ENCODE measurements at places on chromosomes 16 and 17.

DNA sequence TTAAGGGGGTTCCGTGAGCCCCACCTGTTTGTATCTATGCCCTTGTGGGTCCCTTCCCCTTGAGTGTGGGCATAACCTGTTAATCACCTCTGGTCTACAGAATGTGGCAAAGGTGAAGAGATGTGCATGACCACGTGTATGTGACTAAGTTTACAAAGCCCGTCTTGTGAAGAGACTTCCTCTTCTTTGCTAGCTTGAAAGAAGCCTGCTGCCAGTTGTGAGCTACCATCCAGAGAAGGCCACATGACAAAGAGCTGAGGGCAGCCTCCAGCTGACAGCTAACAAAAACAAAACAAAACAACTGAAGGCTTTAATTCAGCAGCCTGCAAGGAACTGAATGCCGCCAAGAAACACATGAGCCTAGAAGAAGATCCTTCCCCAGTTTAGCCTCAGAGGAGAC lies 112.0 kb downstream of the AXIN2 start:
- DNase-seq, result no peak

DNA sequence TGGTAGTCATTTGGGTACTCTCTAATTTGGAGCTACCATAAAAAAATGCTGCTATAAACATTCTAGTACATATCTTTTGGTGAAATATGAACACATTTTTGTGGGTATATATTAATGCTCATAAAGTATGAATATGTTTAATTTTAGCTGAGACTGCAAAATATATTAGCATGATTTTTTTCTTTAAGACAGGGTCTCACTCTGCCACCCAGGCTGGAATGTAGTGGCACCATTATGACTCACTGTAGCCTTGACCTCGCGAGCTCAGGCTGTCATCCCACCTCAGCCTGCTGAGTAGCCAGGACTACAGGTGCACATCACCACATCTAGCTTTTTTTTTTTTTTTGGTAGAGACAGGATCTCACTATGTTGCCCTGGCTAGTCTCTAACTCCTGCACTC lies 371.7 kb downstream of the SOX9 start:
- no peak for DNase-seq

DNA sequence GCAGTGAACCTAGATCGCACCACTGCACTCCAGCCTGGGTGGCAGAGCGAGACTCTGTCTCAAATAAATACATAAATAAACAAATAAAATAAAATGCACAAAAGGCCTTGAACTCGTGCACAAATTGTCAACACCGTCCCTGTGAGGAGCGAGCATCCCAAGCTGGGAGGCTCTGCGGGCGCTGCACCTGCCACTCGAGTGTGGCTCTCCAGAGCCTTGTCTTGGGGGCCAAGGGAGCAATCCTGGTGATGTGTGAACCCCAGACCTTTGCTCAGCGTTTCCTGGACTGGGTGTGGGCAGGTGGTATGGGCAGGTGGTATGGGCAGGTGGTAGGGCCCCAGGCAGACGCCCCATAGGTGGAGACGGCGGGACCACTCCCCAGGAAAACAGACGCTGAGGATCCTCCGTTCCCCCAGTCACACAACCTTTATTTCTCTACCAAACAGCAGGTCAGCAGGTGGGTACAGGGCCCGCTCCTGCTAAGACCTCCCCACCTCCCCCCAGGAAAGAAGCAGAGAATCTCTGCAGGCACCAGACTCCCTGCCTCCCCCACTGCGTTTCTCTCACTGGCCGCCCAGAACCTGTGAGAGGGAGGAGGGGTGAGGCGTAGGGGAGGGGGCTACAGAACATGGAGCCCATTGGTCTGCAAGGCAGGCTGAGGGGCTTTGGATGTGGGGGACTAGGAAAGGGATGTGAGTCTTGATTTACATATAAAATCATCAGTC lies 7.4 kb upstream of the P2RX1 start:
- no peak for DNase-seq

GRCh38 chr17:4174556-4174955 lies 31.6 kb downstream of the CYB5D2 start:
- DNase-seq, result no peak

- DNase-seq, result no peak
These were observed 221.0 kb upstream of the CDH13 start for GRCh38 chr16:82405736-82406135.

DNA sequence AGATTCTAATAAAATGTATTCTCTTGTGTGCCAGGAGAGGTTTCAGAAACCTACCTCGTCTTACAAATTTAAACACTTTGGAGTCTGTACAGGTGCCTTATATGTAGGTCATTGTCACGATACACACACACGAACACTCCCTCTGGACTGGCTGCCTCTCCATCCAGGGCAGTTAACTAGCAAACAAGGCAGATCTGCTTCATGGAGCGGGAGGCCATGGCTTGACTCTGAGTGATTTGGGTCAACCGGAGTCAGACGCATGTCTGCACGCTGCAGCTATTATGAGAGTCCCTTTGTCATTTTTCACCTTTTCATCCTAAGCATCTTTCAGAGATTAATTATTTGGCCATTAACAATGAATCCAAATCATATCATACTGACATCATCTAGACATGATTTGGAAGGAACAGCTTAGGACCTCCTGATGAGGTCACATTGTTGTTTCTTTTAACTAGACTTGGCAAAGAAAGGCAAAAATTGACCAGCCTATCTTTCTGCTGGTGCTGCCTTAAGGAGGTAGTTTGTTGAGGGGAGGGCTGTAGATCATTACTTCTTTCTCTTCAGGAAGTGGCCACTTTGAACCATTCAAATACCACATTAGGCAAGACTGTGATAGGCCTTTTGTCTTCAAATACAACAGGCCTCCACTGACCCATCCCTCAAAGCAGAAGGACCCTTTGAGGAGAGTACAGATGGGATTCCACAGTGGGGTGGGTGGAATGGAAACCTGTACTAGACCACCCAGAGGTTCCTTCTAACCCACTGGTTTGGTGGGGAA lies 58.9 kb downstream of the HLF start:
- no peak for DNase-seq

DNA sequence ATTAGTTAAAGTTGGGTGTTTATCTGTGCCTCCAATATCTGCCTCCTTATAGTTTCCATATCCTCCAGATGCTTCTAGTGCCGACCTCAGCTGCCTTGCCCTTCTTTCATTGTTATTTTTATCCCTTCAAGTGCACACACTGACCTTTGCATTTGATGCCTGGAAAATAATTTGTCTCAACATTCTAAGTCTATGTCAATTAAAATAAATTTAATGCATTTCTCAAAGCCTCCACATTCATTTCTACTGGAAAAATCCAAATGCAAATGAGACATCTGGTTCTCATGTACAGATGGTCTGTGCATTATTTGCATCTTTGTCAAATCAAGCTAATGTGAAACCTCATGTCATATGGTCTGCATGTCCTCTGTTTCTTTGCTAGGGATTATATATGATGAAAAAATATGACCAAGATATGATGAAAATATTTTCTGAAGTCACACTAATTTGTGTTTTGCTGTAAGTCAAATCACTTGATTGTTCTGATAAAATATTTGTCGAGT lies 61.4 kb downstream of the TMEM100 start:
- no peak for DNase-seq

DNA sequence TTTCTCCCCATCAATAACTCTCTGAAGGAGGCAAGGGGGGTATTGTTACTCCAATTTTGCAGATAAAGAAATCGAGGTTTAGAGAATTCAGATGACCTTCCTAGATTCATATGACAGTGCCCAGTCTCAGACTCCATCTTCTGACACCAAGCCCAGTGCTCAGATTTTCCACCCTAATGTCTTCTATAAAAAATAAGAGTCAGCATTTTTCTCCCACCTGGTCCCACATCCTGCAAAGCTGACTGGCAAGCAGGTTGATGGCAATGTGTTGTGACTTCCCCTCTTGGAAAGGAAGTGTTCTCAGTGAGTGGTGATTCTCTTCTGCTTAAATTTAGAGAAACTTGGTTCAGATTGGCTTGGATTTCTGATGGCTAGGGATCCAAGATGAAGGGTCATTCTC lies 129.4 kb downstream of the SOX9 start:
- no peak for DNase-seq

DNA sequence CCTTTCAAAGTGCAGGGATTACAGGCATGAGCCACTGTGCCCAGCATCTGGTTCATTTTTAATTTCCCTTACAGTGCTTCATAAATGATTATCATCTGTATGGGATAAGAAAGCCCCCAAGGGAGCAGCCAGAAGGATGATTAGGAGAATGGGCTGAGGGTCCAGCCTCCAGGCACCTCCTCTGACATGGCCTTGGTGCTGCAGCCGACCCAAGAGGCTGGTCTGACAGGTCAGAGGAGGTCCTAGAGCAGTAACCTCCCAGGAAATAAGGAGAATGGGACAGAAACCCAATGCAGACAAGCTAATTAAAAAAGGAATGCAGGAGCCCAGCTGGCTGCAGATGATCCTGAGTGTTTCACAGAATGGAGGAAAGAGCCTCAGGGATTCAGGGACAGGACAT lies 29.0 kb downstream of the MRC2 start:
- no peak for DNase-seq

GRCh38 chr16:2195322-2196161 lies 863 bp downstream of the CASKIN1 start:
- DNase-seq, result no peak

- DNase-seq, result no peak
These were observed 80.8 kb upstream of the TRAP1 start for GRCh38 chr16:3797904-3798811.

GRCh38 chr17:58694826-58695225 lies 2.4 kb downstream of the RAD51C start:
- DNase-seq, result no peak

DNA sequence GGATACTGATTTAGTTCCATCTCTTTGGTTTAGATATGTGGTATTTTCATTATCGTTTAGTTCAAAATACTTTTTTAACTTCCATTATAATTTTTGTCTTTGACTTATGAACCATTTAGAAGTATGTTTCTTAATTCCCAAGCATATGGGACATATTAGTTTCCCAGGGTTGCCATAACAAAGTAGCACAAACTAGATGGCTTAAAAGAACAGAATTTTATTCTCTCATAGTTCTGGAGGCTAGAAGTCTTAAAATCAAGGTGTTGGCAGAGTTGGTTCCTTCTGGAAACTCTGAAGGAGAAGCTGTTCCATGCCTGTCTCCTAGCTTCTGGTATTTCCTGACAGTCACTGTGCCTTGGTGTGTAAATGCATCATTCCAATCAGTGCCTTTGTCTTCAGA lies 291.5 kb upstream of the AXIN2 start:
- DNase-seq, result no peak

Data from fibroblast of skin of left biceps (primary cell).